ENCODE measurements at places on chromosomes 16 and 17. TPM values are rescaled to one million over a fixed set of nuclear protein-coding genes. Genes with fewer than 3 reads are reported as not detected.

ABR gene
- 14.3 TPM for total RNA-seq

GRCh38 chr16:54936201-54936978 is 5.7 kb downstream of the IRX5 start:
- no peak for DNase-seq

GRCh38 chr16:69423189-69423588 is 1.2 kb upstream of the CYB5B start:
- DNase-seq = no peak

- DNase-seq = no peak
Measured at GRCh38 chr17:79935197-79935885, 96.1 kb upstream of the CBX4 start.

GRCh38 chr17:35257208-35257659 is 14.4 kb downstream of the SLFN5 start:
- DNase-seq = no peak

Data from psoas muscle (tissue), 8 donors.